ENCODE measurements at places on chromosomes 7 and 10.
A peak's percentile ranks its signal among the peaks of the same experiment; 100 is the strongest.

DNA sequence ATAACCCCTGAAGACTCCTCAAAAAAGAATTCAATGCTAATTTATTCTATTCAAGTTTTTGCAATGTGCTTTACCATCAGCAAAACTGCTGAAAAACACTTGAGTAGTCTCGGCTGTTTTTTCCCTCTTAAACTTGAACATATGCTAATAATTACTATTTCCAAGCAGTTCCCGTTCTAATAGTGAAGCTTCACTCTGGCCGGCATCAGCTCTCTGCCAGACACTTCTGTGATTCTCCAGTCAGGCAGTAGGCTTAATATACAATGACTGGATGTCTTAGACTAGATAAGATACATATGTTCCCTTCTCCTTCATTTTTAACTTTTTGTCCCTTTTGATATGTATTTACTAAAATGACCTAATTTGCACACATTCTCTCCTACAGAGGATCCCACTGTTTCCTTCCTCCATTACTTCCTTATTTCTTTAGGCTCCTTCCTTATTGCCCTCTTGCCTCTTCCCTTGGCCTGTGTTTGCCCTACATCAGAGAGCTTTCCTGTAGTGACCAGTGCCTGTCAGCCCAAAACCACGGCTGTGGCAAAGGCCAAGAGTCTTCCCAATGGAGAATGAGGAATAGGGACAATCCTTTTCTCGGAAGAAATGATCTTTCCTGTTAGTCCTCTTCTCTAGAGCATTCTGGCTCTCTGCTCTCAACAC is 23.5 kb downstream of the HEPACAM2 start:
- no peak for DNase-seq

GRCh38 chr10:127451628-127452027 is 97.5 kb upstream of the NPS start:
- DNase-seq: no peak

DNA sequence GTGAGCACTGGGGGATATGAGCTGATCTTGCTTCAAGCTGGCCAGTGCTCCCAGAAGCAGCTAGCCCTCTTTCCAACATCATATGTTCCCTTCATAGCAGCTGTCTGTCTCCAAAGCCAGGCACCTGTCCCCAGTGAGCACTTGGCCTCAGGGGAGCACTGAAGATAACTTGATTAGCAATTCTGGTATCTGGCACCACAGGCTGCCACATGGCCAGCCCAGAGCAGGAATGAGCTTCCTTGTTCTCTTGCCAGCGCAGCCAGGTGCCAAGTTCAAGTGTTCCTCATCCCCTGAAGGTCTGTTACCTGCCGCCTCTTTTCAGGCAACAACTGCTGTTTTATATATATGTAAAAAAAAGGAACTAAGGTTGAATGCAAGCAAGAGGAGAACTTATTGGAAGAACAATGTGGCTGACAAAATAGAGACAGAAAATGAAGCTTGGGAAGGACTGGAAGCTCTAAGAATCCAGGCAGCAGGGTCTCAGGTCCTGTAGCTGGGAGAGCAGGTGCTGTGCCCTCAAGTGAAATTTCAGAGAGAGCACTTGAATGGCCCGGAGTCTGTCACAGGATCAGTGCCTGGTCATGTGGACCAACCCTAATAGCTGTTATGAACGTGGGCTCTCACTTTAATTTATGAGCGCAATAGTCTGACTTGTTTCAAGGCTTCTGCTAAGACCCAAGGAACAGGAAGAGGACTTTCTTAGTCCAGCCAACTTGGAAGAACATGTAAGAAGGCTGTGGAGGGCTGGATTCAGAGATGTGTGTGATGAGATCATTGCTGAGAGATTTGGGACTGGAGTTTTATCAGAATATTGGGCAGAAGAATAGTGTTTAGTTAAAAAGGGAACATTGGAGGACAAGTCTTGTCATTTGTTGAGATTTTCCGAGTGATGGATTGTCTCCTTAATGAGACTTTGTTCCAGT is 267.2 kb downstream of the GLRX3 start:
- DNase-seq: no peak

DNA sequence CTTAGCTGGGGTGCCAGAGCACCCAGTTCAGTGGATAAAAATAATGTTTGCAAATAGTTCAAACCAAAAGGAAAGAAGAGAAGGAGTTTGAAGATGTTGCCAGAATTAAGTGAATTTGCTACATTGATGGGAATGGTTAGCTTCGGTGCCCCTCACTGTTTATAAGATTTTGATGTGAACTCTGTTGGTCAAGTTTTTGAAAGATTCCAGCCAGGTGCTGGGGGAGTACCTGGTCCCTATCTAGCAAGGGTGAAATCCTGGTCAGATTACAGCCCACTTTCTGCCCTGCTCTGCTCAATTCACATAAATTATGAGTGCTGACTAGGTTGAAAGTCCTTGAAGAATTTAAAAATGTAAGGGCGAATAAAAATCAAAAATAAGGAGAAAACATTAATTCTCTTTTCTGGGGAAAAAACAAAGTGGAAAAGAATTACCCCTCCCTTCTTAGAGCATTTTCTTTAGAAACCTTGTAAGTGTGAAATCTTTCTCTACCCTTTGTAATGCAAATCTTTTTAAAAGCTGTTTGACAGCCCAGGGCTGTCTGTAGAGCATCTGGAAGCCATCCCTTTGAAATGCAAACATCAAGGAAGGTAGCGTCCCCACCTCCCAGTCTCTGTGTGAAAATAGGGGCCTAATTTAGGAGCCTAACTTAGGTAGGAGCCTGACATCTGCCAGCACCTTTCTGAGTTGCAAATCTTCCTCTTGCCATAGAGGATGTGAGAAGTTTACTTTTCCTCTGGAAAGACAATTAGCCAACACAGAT is 1.4 kb upstream of the GIMAP5 start:
- no peak for DNase-seq

GRCh38 chr7:8232999-8233847 is 28.7 kb downstream of the ICA1 start:
- no peak for DNase-seq

- no peak for DNase-seq
Observed at GRCh38 chr7:13197501-13197900, 510.1 kb downstream of the ARL4A start.

DNA sequence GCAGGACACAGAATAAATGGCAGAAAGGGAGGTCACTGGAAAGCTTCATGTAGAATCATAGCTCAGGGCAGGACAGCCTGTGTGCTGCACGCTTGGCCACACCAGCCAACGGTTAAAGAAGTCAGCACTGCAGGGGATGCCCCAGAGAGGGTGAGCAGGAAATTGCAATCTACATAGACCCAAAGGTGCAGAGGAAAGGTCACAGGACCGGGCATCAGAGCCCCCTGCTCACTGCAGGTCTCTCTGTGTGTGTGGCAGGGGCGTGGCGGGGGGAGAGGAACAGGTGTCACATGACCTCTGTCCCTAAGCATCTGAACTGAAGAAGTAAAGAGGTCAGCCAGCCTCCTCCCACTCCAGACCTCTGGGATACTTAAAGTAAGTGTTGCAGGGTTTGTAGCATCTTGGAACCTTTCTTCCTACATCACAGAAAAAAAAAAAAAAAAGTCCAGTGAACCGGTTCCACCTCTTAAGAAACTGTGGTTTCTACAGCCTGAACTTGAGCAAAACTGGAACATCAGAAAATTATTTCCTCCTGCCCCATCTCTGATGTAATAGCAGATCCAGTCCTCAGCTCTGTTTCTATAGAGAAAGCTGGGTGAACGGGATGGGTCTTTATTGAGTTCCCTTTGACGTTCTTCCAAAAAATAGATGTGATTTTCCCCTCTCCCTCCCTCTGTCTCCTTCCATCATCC is 64.3 kb downstream of the RGS10 start:
- no peak for DNase-seq

- DNase-seq: peak; percentile 11
Observed at GRCh38 chr10:26860102-26860442, 686 bp downstream of the ABI1 start.

DNA sequence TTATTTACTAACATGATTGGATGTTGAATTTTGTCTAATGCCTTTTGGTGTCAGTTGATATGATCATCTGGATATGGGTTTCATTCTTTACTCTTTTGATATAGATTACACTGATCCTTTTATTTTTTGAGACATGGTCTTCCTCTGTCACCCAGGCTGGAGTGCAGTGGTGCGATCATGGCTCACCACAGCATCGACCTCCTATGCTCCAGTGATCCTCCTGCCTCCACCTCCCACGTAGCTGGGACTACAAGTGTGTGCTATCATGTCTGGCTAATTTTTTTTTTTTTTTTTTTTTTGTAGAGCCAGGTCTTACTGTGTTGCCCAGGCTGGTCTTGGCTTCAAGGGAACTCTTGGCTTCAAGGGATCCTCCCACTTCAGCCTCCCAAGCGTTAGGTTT is 27.1 kb downstream of the BMS1 start:
- no peak for DNase-seq

DNA sequence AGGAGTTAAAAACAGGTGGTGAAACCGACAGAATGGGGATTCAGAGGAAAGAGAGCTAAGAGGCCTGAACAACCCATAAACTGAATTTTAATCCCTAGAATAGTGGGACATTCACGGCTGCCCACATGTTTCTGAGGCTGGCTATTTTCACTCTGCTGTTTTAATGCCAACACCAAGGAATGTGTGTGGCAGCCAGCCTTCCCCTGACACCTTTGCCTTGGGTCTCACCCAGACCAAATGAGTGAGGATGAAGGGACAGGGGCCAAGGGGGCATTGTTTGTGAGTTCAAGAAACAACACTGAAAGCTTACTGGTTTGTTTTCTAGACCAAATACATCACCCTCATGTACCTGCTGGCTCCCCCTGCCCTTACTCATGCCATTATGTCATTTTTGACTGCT is 164.3 kb downstream of the JAZF1 start:
- no peak for DNase-seq

DNA sequence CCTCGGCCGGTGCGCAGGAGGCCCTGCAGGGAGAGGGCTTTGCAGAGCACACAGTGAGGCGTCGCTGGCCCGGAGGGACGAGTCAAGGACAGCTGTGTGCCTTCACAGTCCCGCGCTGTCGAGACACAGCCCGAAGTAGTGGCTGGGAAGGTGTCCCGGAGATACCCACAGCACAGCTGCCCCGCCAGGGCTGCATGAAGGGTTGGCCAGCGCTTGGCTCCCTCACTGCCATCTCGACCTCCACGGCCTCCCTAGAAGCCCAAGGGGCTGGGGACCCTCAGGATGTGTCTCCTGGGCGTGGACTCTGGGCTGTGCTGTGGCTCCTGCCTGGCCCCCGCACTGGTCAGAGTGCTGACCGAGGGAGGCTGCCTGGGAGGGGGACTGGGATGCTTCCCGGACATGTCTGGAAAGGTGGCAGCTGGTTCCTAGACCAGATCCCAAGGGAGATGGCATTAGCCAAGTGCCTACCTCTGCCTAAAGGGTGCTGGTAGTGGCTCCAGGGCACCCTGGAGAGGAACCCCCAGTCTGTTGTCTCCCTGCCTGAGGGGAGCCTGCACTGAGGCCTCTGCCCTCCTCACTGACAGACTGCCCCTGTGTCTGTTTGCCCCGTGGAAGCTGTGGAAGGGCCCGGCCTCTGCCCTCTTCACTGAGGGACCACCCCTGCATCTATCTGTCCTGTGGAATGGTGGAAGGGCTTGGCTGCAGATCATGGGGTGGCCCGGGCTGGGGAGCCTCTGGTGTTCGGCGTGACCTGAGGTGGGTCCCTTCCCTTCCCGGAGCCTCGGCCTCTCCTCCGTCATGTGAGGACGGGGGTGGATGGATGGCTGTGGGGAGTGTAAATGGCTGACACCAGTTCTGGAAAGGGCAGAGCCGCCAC is 5.8 kb downstream of the ELFN1 start:
- no peak for DNase-seq

- peak; percentile 12 for DNase-seq
Observed at GRCh38 chr10:99234041-99234790, 1.4 kb downstream of the HPSE2 start.

DNA sequence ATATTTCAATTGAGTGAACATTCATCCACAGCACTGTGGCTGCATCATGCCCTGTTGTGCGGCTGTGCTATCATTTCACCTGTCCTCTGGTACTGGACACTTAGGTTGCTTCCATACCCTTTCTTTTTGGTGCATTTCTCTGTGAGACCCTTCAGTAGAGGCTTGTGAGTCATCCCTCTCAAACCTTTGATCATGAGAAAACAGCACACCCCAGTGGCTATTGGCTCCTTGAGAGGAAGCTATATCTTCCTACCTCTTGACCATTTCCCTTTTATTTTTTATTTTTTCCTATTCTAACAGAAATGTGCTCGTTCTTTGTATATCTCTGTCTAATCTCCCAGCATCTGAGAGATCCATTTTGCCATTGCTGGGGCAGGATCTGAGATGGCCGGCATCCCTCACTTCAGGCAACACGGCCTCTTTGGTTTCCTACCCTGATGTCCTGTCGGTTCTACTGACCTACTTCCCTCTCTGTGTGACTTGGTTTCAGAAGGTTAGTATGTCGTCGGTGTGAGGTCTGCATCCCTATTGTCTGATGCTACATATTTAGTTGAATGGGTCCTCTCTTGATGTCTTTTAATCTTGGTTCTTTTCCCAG is 23.8 kb upstream of the PIK3AP1 start:
- DNase-seq: no peak

DNA sequence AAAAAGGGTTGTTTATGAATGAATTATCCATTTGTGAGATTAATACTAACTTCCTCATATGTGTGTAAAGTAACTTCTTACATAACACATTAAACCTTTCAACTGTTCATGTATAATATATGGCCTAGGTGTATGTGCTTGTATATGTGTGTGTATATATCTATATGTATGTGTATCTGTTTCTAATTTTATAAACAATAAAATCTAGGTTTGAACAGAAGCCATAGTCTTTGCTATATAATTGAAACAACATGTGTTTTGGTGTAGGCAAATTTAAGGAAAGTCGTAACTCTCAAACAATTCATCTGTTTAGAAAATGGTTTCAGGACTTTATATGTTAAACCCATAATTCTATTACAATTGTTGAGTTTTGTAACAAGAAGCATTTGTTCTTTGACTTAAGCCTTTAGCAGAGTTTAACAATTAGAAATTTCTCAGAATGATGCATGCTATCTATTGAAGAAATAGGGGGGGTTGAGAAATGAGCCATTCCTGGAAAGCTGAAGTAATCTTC is 103.3 kb downstream of the BBS9 start:
- DNase-seq: no peak

DNA sequence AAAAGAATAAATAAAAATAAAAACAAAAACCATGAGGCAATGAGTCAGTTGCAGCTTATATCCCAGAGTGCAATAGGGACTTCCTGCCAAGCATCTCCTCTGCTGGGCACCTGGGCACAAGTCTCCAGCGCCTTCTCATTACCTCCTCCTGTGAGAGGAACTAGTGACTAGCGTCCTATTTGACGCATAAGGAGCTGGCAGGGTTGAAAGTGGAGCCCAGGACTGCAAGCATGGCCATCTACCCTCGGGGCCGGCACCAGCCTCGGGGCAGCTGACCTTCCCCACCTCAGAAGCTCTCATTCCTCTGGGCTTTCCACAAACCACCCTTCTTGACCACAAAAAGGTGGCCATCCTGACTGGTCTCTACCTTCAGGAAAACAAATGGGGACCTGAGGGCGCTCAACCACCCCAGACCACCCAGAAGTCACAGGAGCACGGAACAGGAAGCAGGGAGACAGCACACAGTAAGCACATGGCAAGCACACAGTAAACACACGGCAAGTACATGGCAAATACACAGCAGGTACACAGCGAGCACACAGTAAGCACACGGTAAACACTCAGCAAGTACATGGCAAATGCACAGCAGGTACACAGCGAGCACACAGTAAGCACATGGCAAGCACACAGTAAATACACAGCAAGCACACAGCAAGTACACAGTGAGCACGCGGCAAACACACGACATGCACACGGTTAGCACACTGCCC is 19.1 kb downstream of the CTBP2 start:
- no peak for DNase-seq

GRCh38 chr7:85022064-85022697 is 164.7 kb downstream of the SEMA3D start:
- no peak for DNase-seq
